ENCODE measurements at places on chromosomes 2 and 18.

DNA sequence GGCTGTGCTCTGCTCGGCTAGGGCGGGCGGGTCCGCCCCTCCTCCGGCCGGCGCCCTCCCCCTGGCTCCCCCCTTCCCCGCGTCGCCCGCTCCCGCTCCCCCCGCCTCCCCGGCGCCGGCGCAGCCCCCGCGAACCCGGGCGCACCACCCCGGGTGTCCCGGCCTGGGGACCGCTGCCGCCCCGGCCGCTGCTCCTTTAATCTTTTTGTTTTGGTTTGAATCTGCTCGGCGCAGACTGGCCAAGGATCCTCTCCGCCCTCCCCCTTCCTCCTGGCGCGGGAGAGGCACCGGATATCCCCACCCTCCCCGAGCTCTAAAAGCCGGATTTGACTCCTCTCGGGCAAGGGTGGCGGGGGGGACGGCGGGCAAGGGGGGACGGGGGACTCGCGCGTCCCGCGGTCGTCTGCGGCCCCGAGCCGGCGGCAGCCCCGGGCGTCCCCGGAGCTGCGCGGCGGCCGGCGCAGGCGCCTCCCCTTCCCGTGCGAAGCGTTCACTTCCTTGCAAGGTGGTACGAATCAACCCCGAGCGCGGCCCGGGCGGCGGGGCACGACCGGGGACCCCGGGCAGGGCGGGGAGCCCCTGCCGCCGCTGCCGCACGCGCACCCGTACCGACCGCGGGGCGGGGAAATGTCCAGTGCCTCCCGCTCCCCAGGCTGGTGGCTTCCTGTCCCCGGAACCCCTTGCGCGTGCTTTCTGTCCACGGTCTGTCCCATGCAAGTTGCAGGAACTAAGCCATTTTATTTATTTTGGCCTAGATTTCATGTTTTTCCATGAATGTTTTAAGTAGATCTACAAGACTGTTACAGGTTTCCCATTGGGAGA, at the start of gene PTGR3:
Gene PTGR3 (minus strand): TSS at position 11 of the 822 bp plus-strand sequence. CDS start 81 bp downstream, outside the sequence.
- DNase-seq: peak; percentile 93

DNA sequence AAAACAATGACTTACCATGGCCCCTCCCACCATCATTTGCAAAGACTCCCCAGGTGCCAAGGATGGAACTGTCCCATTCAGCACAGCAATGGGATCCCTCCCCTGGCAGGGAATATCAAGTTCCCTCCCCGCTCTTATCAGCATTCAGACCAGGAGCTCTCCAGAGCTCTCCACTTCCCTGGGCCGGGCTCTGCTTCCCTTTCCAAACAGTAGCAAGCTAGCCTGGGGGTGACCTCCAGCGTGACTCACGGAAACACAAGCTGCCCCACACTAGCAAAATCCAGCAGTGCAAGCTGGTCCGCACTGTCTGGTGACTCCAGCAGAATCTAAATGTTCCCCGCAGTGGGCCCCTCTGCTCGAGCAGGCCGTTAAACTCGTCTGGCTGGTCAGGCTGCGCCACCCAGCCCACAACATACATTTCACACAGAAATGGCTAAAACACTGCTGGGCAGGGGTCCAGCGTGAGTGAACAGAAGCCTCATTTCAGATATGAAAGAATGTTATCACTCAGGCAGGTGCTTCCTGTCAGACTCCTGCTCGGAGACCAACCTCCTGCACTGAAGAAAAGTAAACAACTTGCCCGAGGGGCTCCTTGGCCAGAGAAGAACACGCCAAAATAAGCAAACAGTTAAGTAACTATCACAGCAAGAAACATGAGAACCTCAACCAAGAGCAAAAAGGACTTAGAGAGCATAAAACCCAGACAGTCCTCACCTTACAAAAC, 33.9 kb downstream of the STAT1 start:
- DNase-seq: no peak

- no peak for DNase-seq
Measured at GRCh38 chr2:227054006-227054405, 110.0 kb downstream of the COL4A4 start.

DNA sequence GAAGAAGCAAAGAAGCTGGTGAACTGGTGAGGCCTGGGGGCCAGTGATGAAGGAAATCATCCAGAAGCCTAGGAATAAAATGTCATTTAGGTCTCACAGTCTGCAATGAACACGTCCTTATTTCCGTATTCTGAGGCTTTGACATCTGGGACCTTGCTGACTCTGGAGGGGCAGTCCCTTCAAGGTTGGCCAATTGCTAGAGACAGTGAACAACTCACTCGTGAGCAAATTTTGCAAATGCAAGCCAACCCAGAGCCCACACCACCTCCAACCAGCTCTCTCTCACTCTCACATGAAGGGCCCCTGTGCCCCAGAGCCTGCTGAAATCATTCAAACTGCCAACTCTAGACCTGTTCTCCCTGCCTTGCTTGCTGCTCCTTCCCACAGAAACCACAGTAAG, 279.1 kb upstream of the LYPD1 start:
- no peak for DNase-seq

- no peak for DNase-seq
Measured at GRCh38 chr2:82075875-82076274, 1771.3 kb upstream of the LRRTM1 start.

DNA sequence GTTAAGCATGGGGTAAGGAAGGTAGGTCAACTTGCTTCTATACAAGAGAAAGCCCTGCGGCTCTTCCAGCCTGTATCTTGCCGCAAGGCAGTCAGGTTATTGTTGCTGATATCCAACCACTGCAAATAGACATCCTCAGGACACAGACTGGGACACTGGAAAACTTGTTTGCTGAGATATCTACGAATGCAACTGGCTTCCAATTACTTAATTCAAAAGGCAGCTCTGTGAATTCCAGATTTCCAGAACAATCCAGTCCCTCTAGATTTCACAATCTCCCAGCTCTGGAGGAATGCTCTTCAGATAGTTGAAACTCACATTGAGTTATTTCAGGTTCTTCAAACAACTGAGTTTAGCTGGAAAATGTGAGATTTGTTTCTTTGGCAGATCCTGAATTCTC, 34.6 kb upstream of the SP9 start:
- no peak for DNase-seq

DNA sequence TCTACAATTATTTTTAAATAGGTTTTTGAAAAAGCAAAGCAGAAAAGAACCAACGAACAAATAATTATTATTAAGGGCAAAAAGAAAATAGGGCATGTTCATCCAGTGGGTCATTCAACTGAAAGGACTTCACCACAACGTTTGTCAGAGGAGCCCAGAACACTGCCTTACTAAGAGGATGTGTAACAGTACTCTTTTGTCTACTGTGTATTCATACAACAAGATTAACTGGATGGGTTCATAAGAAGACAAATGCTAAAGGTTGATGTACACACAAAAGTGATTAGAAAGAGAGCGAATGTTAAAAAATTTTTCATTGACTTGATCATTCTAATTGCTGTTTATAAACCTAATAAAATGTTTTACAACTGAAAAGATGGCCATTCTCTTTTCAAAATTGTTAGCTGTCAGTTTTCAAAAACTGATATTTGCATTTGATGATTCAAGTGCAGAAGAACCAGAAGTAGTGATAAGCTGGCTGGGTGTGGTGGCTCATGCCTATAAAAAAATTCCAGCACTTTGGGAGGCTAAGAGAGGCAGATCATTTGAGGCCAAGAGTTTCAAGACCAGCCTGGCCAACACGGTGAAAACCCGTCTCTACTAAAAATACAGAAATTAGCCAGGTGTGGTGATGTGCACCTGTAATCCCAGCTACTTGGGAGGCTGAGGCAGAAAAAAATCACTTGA, 33.1 kb downstream of the MGAT4A start:
- no peak for DNase-seq

DNA sequence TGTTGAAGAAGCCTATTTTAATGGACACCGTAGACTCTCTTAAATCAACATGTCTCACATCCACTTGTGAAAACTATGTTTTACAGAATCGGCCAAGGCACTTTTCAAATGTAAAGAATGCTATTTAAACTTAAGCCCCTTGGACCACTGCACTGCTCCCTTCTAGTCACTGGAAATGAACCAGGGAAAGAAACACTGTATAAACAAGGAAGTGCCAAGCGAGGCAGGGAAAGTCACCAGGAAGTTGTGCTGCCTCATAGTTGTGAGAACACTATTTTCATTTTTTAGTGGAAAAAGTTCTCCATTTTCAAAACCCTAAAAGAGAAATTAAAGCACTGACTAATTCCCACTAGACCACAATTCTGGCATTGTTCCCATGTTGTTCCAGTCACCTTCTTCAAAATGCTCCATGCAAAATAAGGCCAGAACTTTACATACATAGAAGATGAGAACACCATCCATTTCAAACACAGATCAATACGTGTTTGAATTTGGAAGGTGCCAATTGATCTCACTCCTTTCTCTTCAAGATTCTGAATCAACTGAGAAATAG, 13.5 kb downstream of the CCDC141 start:
- DNase-seq: no peak

DNA sequence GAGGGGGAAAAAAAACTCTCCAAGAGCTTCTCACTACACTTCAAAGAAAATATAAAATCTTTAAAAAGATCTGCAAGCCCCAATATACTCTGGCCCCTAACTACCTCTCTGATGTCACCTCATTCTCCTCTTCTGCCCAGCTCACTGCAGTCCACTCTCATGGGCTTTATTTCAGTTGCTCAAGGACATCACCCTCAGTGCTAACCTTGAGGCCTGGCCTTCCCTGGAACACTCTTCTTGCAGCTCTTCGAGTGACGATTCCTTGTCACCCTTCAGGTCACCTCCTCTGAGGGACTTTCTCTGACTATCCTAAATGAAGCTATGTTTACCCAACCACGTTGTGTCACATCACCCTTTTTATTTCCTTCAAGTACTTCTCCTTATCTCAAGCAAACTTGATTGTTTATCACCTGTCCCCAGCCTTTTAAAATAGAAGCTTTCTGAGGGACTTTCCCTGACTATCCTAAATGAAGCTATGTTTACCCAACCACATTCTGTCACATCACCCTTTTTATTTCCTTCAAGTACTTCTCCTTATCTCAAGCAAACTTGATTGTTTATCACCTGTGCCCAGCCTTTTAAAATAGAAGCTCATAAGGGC, 10.4 kb downstream of the RTTN start:
- no peak for DNase-seq

GRCh38 chr2:44997963-44998362, 11.3 kb downstream of the SIX2 start:
- DNase-seq: no peak

DNA sequence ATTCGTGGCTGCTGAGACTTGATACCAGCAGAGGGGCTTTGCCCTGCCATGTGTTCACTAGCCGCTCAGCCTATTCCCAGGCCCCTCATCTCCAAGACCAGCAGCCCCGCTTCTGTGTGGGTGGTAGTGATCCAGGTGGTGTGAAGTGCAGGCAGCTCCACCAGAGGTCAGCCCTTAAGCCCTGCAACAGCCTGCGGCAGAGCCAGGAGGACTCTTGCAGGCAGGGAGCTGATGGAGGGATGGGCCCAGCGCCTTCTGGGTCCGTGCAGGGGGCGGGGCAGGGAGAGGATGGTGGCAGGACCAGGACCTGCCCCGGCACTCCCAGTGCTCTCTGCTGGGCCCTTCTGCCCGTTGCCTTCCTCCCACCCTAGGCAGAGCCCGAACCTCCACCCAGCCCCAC, 162.0 kb downstream of the SH3BP4 start:
- no peak for DNase-seq

GRCh38 chr18:48133671-48134251, 203.3 kb upstream of the SMAD2 start:
- DNase-seq: no peak

GRCh38 chr2:200679535-200679934, 93.7 kb downstream of the AOX1 start:
- no peak for DNase-seq

DNA sequence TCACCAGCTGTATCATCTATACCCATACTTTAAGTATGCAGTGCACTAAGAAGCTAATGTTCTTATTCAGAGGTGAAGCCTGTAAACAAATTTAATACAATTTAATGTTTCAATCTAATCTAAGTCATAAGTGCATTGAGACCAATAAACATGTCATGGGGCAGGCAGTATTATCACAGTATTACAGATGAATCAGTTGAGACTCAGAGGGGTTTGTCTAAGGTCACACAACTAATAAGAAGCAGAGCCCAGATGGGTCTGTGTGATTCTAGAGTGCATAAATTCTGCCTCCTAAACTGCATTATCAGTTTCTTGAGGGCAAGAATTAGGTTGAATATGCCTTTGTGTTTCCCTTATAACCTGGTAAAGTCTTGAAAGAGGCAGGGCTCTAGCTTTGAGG, 140.9 kb upstream of the RNF152 start:
- DNase-seq: no peak

- no peak for DNase-seq
Measured at GRCh38 chr2:225662101-225662500, 262.6 kb downstream of the NYAP2 start.

- no peak for DNase-seq
Measured at GRCh38 chr2:171287036-171287571, 126.4 kb upstream of the TLK1 start.

DNA sequence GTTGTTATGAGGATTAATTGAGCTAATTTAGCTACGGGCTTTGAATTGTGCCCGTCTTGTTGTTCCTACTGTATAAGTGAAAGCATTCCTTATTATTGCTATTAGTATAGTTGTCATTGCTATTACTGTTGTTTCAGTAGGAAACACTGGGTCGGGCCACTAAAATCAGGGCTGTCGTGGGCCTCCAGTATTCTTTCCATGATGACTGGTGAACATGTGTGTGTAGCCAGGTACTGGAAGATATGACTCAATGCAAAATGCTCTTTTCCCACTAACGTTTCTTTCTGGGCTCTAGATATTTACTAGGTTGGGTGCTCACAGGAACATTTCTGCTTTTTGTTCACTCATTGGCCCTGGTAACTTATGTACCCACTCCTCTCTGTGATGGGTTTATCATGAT, 4.9 kb downstream of the TTL start:
- DNase-seq: no peak

- DNase-seq: no peak
Measured at GRCh38 chr18:63146828-63147409, 172.7 kb downstream of the BCL2 start.

DNA sequence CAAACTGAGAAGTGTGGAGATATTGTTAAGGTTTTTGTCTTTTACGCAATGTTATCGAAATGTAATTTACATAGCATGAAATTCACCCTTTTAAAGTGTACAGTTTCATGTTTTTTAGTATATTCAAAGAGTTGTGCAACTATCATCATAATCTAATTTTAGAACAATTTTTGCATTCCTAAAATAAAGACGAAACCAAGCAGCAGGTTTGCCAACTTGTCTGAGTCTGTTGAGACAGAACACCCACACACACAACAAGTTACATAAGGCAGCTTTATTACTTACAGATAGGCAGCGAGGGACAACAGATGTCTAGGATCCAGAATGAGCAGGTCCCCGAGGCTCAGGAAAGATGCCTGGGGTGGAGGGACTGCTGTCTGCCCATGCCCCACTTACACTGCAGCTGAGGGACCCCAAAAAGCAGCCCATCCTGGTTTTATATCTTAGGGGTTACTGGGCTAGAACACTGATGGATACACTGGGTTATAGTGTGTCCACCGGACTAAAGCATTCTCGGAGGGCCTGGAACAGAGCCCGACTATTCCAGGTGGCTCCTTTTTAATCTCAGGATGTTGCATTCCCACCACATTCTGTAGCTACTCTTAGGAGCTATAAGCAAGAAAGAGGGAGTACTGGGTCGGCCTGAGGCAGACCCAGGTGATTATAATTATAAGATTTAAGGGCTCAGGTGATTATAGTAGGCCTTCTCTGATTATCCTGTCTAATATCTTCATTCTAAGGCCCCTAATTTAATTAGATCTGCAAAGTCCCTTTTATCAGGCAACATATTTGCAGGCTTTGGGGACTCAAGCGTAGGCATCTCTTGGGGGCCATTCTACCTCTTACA, 150.2 kb upstream of the DOK6 start:
- no peak for DNase-seq

GRCh38 chr2:236160366-236161081, 7.7 kb downstream of the GBX2 start:
- DNase-seq: no peak

Measured in NCI-H2107 (cell line).